Stimulated activated CD8-positive, alpha-beta memory T cell treated with anti-CD3 and anti-CD28 coated beads, Interleukin-2, amount 100 ng/mL, for 1 hour (primary cell): ENCODE measurements at places on chromosomes 12 and 14.

DNA sequence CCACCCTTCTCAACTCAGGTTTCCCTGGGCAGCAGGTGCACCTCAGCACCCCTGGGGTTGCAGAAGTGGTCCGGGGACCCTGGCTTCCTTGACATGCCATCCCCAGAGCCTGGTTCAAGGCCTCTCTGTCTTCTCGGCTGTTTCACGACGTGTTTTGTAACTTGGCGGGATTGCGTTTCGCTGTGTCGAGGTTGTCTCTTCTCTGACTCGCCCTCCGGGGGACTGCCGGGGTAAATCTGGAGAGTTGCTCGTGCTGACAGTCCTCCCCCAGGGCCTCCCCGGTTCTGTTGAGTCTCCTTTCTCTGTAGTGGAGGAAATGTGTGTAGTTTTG is 25.6 kb downstream of the MEG3 start:
- DNase-seq, result no peak

DNA sequence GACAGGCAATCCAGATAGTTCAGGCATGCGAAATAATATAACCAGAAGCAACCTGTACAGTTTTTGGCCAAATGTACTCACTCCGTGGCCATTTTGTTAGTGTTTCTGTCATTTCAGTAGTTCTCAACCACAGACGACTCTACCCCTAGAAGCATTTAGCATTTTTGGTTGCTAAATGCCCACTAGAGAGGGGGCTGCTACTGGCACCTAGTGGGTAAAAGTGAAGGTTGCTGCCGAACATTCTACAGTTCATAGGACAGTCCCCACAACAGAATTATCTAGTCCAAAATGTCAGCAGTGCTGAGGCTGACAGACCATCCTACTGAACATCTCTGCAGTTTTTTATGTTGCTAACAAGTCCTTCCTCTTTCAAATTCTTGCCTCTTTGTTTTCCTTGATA is 107.4 kb downstream of the TSHR start:
- DNase-seq, result no peak

- no peak for DNase-seq
Measured at GRCh38 chr12:68454892-68455291, 122.7 kb upstream of the MDM1 start.

- no peak for DNase-seq
Measured at GRCh38 chr12:1182069-1182468, 191.0 kb downstream of the ERC1 start.

DNA sequence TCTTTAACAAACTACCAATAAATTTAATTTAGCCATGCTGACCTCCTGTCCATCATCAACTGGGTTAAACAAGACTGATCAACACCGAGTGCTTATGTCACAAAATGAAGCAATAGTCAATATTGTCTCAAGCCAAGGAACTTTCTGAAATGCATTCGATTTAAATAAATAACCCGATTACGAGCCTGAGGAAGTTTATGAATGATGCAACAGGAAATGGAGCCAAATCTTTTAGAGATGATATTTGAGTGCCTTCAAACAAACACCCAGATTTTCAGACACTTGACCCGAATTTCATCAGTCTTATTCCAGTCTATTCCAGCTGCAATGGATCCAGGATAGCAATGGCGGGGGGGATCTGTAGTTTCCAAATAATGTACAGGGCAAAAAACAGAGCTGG is 27.9 kb downstream of the FAR2 start:
- no peak for DNase-seq

DNA sequence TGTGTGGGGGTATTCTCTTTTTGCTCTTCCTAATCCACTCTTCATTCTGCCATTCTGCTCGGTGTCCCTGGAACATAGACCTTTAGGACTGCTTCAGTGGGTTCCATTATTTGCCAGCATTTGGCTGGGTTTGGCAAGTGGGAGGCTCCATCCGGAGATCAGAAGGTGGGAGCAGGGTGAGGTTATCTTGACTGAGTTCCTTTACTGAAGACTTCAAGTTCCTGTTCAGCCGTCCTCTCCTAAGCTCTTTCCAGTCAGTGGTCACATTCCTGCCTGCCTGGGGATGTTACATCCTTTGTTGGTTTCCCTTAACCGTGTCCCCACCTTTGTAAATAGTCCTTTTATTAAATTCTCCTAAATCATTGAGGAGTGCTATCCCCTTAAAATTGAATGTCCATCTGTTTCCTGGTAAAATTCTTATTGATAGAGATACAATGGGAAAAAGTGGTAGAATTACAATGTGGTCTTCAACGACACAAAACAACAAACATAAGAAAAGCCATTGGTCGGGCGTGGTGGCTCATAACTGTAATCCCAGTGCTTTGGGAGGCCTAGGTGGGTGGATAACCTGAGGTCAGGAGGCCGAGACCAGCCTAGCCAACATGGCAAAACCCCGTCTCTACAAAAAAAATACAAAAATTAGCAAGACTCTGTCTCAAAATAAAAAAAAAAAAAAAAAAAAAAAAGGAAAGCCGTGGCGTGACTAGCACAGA is 5.0 kb upstream of the MIA2 start:
- DNase-seq, result no peak
